Stimulated activated CD4-positive, alpha-beta T cell treated with anti-CD3 and anti-CD28 coated beads, TNF-alpha, amount 100 ng/mL, for 24 hours (primary cell): ENCODE measurements at places on chromosomes 7 and 10.

DNA sequence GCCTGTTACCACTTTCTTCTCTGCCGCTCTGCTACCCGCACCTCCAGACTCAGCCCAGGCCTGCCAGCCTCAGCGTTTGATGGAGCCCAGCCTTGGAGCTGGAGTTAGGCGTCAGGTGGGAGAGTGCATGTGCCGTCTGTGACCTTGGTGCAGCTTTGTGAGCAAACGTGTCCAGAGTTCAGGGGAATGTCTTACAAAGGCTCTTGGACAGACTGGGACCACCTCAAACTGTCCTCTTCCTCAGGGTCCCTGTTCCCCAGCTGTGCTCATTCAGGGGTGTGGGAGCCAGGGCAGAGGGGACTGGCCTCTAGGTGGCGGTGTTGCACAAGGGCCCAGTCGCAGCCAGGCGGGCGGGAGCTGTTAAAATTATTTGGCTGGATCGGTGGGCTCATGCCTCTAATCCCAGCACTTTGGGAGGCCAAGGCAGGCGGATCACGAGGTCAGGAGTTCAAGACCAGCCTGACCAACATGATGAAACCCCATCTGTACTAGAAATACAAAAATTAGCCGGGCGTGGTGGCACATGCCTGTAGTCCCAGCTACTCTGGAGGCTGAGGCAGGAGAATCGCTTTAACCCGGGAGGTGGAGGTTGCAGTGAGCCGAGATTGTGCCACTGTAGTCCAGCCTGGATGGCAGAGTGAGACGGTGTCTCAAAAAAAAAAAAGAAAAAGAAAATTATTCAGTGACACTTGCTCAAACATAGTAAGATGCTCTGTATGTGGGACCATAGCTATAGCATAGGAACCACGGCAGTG lies 89.2 kb downstream of the ADCY1 start:
- no peak for DNase-seq

DNA sequence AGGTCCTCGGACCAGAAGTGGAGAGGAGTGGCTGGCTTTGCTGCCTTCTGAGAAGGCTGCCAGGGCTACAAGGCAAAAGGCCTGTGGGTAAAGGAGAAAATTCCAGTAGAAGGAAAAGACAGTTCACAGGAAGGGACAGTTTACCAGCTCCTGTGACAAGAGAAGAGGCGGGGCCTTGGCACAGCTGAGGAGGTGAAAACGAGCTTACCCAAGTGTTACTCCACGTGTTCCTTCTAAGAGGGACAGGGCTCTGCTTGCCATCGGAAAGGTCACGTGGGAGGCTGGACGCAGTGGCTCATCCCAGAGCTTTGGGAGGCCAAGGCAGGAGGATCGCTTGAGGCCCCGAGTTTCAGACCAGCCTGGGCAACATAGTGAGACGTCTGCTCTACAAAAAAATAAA lies 129.4 kb upstream of the ZNF746 start:
- no peak for DNase-seq

GRCh38 chr7:129368389-129368986 lies 65.7 kb upstream of the STRIP2 start:
- no peak for DNase-seq

DNA sequence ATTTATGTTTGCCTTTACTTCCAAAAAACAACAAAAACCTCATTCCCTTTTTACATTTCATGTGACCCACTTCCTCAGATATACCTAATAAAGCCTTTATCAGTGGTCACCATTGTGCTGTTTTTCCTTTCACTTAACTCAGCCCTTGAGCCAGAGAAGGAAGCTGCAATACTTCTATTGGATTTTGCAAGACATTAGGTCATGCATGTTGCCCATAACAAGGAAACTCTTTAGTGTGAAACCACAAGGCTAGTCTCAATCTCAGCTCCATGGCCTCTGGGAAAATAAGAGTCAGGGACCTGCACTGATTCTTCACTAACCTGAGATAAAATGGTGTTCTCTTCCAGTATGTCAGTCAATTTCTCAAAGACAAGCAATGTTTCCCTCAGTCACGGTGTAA lies 27.8 kb downstream of the STEAP4 start:
- no peak for DNase-seq

GRCh38 chr7:83851551-83851950 lies 202.6 kb upstream of the SEMA3E start:
- no peak for DNase-seq

DNA sequence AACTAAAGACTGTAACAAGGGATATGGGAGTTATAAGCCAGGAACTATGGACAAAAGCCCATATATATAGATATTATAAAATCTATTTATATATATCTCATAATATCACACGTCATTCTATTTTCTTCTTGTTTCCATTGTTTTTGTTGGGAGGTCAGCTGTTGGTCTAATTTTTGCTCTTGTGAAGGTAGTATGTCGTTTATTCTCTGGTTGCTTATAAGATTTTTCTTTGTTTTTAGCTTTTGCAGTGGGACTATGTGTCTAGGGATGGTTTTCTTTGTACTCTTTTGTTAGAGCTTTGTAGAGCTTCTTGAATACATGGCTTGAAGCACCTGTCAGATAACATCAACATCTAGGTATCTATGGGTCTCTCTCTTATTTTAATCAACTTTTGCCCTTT lies 14.0 kb downstream of the ARL4A start:
- no peak for DNase-seq

- no peak for DNase-seq
Measured at GRCh38 chr7:96471606-96472005, 149.7 kb upstream of the SLC25A13 start.

DNA sequence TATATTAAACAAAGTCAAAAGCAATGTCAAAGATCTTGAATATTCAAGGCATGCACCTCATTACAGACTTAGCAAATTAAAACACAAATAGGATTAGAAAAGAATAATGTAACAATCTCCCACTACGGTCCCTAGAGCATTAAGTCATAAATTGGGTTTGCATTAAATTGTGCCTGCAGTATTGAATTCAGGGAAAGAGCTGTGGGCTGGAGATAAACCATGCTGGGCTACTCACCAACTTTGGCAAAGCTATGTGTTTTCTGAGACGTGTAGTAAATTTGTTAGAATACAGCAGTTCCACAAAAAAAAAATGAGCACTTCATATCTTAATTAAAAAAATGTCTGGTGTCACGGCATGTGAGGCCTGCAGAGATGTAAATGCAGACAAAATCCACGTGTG lies 241.6 kb downstream of the SNX10 start:
- DNase-seq, result no peak

GRCh38 chr10:60139798-60140566 lies 233.6 kb upstream of the CCDC6 start:
- no peak for DNase-seq

DNA sequence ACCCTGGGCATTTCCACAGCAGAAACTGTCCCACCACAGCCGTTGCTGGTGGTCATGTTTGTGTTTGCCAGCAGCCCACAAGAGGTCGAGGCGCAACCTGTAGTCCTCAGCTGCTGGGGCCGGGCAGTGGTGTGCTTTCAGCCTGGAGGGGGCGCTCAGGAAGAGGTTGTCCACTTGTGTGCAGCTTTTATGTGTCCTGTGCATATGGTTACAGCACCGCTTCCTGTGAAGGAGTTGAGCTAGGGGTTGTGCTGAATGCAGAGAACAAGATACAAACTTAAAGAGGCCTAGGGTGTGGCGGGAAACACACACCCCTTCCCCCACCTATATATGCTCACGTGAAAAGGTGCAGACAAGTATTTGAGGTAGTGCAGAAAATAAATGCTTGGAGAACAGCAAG lies 29.5 kb upstream of the PFKFB3 start:
- no peak for DNase-seq

DNA sequence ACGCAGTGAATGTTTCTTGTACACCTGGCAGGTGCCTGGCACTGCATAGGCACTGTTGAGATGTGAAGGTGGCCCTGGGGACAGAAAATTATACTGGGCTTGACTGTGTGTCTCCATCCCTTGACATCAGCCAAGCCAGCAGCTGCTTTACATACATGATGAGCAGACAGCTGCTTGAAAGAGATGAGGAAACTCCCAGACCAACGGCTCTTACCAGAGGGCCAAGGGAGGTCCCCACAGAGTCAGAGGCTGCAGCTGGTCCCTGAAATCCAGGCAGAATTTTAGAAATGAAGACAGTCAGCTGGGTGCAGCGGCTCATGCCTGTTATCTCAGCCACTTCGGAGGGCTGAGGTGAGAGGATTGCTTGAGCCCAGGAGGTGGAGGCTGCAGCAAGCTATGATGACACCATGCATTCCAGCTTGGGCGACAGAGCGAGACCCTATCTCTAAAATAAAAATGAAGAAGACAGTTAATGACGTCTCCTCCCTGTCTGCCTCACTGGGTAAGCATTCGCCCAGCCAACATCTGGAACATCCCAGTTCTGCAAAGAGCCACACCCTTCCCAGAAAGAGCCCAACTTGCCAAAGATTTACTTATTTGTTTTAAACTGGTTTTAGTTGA lies 17.6 kb downstream of the LIMK1 start:
- DNase-seq, result no peak

- no peak for DNase-seq
Measured at GRCh38 chr7:83550100-83550499, 98.8 kb downstream of the SEMA3E start.

DNA sequence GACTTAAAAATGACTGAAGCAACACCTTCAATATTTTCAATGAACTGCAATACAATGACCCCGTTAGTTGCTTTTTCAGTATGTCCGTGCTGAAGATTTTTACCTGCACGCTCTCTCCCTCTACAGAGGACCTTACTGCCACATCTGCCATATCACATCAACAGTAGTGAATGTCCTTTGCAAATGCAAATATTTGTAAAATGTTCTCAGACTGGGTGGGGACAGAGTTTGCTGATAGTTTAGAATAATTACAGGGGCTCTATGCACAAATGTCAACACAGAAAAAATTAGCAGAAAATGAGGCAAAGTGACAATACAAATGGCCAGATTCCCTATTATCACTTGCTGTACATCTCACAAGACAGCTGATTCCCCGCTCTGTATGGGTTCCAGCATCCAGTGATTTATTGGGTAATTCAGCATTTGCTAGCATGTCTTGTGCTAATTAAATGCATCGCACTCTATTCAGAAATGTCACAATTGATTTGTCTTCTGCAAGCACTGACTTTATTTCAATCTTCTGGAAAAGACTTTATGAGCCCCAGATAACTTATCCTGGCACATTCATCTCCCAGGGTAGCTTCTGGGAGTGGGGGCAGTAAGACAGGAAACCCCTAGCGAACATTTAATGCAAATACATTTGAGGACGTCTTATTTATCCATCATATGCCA lies 69.1 kb upstream of the PTER start:
- DNase-seq, result no peak

DNA sequence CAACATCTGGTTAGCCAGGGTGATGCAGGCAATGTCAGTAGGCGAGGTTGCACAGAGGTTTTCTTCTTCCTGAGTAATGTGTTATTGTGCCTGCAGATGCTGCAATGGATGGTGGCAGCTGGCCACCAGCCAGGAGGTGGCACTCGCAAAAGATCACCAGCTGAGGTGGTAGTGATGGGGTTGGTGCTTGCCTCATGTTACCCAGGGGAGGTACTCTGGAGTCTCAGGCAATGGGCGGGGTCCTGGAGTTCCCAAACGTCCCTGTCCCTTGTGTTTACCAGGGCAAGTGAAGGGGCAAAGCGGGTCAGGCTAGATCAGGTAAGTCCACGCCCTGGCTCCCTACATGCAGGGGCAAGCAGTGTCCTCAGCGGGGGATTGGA lies 21.1 kb downstream of the CLRN3 start:
- DNase-seq, result no peak
